ENCODE measurements at places on chromosomes 2 and 18.

DNA sequence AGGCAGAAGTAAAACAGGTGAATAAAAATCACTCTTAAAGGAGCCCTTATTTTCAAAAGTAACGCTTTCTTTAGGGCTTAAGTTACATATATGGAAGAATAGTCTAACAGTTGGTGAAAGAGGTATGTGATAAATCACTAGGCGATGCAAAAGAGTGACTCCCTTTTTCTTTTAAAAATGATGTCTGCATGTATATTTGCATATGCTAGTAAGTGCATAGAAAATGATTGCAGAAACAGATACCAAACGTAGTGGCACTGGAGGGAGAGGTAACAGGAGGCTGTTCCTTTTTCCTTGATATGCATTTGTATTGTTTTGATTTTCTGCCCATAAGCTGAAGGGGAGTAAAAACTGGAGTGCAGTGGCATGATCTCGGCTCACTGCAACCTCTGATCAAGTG is 158.3 kb downstream of the PRPF40A start:
- DNase-seq, result no peak

DNA sequence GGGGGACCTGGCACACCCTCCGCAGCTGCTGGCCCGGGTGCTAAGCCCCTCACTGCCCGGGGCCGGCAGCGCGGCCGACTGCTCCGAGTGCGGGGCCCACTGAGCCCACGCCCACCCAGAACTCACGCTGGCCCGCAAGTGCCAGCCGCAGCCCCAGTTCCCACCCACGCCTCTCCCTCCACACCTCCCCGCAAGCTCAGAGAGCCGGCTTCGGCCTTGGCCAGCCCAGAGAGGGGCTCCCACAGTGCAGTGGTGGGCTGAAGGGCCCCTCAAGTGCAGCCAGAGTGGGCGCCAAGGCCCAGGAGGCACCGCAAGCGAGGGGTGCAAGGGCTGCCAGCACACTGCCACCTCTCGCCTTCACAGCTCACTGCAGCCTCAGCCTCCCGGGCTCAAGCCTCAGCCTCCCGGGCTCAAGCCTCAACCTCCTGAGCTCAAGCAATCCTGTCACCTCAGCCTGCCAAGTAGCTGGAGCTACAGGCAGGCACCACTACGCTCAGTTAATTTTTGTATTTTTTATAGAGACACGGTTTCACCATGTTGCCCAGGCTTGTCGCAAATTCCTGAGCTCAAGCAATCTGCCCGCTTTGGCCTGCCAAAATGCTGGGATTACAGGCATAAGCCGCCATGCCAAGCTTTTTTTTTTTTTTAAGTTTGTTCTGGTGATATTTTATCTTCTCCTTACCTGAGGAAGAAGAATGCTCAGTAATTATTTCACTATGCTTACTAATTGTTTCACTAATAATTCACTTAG is 71.7 kb upstream of the CDCA7 start:
- no peak for DNase-seq

GRCh38 chr2:175156534-175156933 is 11.5 kb downstream of the ATF2 start:
- DNase-seq, result no peak

GRCh38 chr18:76502551-76502950 is 7.5 kb upstream of the ZNF516 start:
- no peak for DNase-seq

DNA sequence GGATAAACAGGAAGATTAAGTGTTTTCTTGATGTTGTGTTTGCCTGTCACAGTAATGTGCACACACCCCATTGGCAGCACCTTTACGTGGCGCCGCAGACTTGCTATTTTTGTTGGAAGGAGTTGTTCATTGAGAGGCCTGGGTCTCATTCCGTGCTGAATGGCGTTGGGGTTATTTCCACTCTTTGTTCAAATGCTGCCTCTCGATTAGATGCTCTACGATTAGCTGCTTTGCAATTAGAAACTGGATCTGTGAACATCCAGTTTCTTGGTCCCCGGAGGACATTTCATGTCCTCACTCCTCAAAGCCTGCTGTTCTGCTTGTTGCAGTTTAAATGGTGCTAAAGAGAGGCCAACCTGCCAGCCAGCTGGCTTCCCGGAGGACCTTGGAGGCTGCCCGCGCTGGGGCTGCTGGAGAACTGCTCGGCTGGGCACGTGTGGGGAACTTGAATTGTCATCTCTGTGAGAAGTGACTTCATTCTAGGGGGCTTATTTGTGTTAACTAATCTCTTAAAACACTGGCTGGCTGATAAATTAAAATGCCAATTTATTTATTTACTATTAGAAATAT is 117.4 kb upstream of the NABP1 start:
- DNase-seq, result no peak

DNA sequence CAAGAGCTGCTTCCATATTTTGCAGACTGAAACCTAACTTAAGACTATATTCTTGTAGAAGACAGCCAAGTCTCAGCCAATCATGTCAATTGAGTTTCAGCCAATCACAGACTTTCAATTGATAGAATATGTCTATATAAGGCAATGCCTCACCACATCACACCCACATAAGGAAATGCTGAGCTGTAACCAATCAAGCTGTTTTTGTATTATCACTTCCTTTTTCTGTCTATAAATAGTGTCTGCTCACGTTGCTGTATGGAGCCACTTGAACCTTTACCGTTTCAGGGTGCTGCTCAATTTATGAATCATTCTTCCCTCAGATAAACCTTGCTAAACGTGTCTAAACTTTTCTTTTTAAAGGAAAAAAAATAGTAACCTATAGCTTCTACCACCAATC is 1554.4 kb upstream of the LRRTM1 start:
- no peak for DNase-seq

DNA sequence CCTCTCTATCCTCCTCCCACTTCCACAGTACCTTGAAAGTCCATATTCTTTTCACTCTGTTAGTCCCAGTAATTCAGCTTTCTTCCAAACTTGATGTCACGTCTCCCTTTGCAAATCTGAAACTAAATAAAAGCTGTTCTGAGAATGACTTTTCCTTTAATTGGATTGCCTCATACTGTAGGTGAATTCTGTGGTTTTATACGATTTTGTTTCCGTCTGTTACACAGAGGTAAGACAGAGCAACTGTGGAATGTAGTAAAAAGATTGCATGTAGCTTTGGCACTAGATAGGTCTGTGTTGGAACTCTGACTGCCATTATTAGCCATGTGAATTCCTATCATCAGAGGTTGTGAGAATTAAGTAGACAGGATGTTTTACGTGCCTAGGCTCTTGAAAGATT is 25.9 kb downstream of the MALT1 start:
- DNase-seq, result no peak

GRCh38 chr18:808502-808901 is 3.5 kb downstream of the YES1 start:
- DNase-seq, result no peak

- no peak for DNase-seq
These were observed 3.5 kb downstream of the PCBP1 start for GRCh38 chr2:70090706-70091334.

- DNase-seq, result no peak
These were observed 1.8 kb downstream of the DPP4 start for GRCh38 chr2:162072181-162072702.

DNA sequence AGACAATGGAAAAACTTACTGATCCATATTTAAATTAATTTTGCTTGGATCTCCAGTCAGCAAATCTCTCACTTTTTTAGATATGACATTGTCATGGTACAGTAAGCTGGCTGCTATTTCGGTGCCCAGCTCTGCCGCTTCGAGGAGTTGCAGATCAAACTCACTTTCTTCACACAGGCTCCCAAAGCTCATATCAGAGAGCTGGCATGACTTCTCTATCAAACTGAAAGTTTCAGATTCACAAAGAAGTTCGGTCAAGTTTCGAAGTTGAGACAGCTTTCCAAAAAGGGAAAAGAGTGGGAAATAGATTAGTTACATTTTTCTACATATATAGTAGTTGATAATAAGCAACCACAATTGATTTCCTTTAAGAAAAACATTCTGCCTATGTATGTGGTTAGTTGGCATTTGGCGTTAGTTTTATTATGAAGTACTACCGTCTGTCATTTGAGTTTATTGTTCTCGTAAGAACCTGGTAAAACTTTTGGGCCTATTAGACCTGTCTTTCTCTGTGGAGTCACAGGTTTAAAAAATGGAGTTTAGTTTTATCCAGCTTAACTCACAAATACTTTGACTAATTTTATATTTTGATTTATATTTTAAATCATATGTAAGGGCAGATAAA is 118.8 kb downstream of the ABCA12 start:
- no peak for DNase-seq

GRCh38 chr2:74862020-74862964 is 28.4 kb downstream of the HK2 start:
- no peak for DNase-seq

DNA sequence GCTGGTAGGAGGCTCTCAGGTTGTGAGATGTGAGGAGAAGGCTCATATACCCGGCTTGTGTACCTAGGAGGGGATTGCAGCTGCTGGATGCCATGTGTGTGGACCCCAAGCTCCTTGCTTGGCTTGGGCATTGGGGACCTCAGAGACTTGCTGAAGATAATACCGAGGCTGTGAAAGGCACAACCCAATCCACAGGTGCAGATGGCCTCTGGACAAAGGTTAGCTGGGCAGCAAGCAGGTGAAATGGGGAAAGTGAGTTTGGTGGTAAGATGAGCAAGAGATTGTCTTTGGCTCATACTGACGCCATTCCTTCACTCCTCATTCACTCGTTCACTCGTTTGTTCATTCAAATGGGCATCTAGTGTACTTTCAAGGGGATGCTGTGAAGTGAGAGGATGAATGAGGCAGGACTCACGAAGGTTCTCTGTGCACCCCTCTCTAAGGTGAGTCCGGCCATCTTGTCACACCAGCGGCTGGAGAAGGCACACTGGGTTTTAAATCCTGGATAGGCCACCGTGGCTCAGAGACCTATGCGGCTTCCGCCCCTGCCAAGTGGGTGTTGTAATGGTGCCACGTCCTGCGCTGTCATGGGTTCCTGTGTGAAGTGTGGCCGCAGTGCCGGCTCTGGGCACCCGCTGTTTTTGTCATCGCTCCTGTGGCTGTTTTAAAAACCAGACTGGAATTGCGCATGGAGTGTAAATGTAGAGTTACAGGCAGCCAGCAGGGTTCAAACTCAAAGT is 13.7 kb downstream of the FBLN7 start:
- no peak for DNase-seq

- no peak for DNase-seq
These were observed 99.3 kb upstream of the LRATD1 start for GRCh38 chr2:14533131-14533757.

- DNase-seq, result no peak
These were observed 9.6 kb downstream of the GDF7 start for GRCh38 chr2:20676353-20677215.

Measured in CD4-positive, alpha-beta T cell treated with Interleukin-6 for 4 hours (primary cell).